ENCODE measurements at places on chromosomes 2 and 18. TPM values are rescaled to one million over a fixed set of nuclear protein-coding genes. Genes with fewer than 3 reads are reported as not detected.

GRCh38 chr18:73615506-73615905 lies 532.1 kb downstream of the FBXO15 start:
- no peak for DNase-seq

- no peak for DNase-seq
Observed at GRCh38 chr2:217996361-217996760, 6.4 kb downstream of the TNS1 start.

GRCh38 chr2:223566396-223566795 lies 35.8 kb downstream of the SCG2 start:
- no peak for DNase-seq

DNA sequence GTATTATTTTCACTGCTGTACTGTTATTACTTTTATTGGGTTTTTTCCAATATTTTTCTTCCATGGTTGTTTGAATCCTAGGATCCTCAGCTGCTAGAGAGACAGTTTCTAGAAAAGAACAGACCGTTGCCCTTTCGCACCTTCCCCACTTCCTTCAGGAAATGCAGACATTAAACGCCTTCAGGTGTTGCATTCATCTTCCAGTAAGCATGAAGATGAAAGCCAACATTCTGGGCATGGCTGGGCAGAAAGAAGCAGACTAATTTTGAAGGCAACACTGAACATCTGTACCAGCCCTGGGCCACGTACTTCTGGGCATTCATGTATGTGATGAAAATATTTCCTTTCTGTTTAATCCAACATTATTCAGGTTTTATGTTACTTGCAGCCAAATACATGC lies 51.0 kb downstream of the AKAIN1 start:
- DNase-seq = no peak

DNA sequence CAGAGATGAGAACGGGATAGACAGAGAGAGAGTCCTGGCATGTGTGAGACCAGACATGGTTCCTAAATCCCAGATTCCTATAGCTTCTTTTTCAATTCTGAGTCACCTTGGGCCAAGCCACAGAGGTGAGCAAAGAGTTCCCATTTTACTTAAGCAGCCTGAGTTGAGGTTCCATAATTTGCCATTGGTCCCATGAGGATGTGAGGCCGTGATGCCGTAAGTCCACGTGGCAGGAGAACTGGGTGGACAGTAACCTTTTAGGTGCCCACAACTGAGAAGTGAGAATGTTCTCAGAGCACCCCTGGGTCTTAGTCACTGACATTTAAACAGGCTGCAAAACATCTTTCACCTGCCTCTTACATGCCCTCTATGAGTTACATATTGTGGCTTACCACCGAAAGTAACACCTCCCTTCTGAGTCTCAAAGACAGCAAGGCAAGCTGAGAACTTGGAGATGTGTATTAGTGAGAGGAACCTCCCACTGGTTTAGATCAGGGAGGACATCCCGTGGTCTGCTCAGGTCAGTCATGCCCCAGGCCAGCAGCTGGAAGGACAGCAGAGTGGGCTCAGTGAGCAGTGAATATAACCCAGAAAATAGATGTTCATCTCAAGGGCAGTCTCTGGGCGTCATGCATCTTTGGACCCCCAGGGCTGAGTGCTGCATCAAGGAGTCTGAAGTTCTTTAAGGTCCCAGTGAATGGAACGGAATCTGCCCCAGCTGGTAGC lies 127.9 kb upstream of the LGALSL start:
- peak; percentile 80 for DNase-seq

GRCh38 chr2:16104315-16104948 lies 164.1 kb downstream of the MYCN start:
- no peak for DNase-seq

DNA sequence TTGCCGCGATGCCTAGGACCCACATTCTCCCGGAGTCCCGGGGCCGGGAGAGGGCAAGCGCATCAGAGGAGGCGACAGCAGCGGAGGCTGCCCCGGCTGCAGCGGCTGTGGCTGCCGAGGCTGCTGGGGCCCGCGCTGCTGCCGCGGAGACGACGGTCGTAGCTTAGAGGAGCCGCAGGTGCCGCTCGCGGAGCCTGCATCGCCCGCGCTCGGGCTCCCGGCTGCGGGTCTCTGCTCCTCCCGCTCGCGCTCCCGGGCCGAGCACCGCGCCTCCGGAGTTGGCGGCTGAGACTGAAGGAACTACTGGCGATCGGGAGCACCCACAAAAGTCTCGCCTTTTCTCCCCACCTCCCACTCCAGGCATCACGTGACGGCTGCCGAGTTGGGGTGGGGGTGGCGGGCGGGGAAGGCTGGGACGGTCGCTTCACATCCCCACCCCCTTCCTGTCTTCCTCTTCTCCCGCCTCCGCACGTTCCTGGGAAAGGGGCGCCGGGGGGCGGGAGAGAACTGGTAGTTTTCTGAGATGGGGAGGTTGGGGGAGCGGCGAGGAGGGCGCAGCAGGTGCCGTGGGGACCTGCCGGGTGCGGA lies at the start of gene LYPD1:
TSS of gene LYPD1 (minus strand) at position 298 of the 588 bp plus-strand sequence. CDS start at position 25, 273 bp downstream.
- DNase-seq = no peak

- no peak for DNase-seq
Observed at GRCh38 chr2:120548627-120549608, 186.8 kb upstream of the GLI2 start.

DNA sequence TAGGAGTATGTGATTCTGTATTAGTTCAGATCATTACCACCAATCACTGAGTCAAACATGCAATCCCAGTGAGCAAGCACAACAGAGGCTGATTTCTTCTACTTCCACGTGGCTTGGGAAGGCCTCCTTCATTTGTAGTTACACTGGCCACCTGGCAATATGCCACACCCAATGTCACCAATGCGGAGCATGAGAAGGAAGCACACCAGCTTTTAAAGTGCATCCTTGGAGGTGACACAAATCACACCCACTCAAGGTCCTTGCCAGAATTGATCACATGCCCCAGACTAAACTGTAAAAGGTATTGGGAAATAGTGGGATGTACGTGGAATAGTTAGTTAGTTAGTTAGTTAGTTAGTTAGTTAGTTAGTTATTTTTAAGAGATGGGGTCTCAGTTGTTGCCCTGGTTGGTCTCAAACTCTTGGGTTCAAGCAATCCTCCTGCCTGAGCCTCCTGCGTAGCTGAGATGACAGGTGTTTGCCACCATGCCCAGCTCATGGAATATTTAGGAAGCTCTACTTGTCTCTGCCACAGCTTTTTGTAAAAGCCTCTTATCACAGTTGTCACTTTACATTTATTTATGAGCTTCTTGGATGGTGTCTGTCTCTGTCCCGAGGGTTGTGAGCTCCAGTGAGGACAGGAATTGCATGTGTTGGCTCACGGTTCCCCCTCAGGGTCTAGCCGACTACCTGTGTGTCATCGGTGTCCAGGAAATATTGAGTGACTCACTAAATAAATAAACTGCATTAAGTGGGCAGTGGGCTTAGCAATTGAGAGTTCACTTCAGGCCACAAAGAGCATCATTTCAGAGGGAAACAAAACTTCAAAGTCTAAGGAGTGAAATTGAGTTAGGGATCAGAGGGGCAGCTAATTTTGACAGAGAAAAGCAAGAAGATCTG lies 28.1 kb upstream of the CAB39 start:
- DNase-seq = no peak

- DNase-seq = no peak
Observed at GRCh38 chr18:22398464-22398863, 19.3 kb downstream of the CTAGE1 start.

ICOS gene
- 32.6 TPM for total RNA-seq

ALPI gene
- not detected for total RNA-seq

PRKAG3 gene
- not detected for total RNA-seq

ABCG8 gene
- not detected for total RNA-seq

Data from activated CD8-positive, alpha-beta T cell treated with anti-CD3 and anti-CD28 coated beads, Interleukin-2, amount 10 ng/mL, durations not matched to agents 7 days and 5 days (primary cell).